ENCODE measurements at places on chromosomes 5 and 9.
A peak's percentile ranks its signal among the peaks of the same experiment; 100 is the strongest.

GRCh38 chr5:180600554-180601041 is 9.3 kb upstream of the SCGB3A1 start:
- no peak for DNase-seq

DNA sequence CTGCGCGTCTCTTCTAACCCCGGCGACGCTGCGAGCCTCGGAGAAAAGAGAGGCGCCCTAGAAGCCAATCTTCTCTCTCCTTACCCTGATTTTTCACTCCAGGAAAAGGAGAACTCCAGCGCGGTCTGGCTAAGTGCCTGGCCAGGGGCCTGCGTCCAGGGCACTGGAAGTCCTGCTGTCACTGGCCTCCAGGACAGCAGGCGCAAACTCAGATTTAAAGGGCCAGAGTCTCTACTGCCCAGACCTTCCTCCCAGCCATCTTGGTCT is 553 bp upstream of the FOXB2 start:
- no peak for DNase-seq

- no peak for DNase-seq
These were observed 81.0 kb downstream of the DCP2 start for GRCh38 chr5:113057557-113057984.

- DNase-seq: no peak
These were observed 82.4 kb upstream of the CACNA1B start for GRCh38 chr9:137795156-137795666.

DNA sequence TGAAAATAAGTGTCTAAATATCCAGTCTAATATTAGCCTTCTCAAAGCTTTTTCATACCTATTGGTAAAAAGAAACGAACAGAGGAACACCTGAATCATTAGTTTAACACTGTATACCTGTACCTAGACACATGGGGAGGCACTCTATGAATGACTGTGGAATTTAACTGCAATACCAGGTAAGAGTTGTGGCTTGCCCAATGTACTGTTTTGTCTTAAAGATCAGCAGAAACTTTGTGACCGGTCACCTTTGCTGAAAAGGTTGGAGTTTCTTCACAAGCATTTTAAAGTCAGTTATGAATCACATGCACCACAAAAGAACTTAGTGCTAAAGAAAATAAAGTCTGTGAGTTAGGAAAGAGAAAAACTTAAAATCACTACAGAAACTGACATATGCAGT is 2.4 kb downstream of the PGGT1B start:
- DNase-seq: no peak

- DNase-seq: no peak
These were observed 83.2 kb downstream of the TNC start for GRCh38 chr9:115034801-115035200.

- no peak for DNase-seq
These were observed 26.3 kb upstream of the FREM1 start for GRCh38 chr9:14936491-14936890.

GRCh38 chr5:124790301-124790894 is 44.0 kb upstream of the ZNF608 start:
- DNase-seq: no peak

- DNase-seq: no peak
These were observed 180.2 kb downstream of the TRPM3 start for GRCh38 chr9:70941191-70941590.

- no peak for DNase-seq
These were observed 3.6 kb upstream of the OLFM1 start for GRCh38 chr9:135083831-135084230.

- DNase-seq: peak; percentile 83
These were observed 11.5 kb downstream of the SMIM3 start for GRCh38 chr5:150789943-150790611.

DNA sequence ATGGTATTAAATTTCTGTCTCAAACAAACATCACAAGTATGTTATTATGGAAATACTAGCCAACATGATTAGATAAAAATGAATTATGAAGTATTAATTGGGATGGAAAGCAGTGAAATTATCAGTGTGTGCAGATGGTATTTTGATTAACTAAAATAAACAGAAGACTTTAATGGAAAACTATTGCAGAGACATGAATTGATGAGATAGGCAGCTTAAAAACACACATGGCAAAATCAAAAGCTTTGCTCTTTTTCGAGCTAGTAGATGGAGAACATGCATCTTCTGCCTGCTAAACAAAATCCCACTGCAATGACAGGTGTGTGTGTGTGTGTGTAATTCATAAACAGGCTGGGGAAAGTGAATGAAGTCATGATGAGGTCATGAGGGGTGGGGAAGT is 426.2 kb downstream of the MTRR start:
- DNase-seq: no peak

DNA sequence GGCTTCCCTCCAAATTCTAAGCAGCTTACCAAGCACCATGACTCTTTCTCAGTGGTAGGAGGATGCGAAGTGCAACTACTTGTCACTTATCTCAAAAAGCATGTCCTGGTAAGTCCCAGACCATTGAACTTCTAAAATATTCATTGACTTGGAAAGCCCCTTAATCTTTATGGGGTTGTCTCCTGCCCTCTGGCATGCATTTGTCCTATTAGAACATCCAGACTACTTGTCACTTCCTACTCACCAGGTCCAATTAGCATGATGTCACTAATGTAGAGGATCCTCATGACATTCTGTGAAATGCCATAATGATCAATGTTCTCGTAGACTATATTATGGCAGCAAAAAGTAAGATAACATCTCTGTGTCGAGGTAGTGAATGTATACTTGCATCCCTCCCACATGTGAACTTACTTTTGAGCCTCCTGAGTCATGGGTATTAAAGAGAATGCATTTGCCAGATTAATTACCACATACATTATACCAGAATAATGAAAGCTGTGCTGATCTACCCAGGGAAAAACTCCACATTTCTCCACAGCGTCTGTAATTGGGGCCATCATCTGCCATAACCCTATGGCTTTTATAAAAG is 63.5 kb upstream of the RAD23B start:
- DNase-seq: no peak

DNA sequence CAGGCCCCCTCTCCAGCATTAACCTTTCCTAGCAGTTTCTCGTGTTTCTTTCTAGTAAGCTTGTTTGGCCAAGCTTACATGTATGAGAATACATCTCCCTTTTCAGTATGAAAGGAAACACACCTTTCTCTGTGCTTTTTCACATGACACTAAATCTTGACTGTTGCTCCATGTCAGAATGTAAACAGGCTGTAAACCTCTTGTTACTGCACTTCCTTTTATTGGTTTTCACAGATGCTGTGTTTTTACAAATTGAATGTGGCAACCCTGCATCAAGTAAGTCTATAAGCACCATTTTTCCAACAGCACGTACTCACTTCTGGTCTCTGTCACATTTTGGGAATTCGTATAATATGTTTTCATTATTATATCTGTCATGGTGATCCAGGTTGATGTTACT is 2.2 kb upstream of the CANX start:
- no peak for DNase-seq

- no peak for DNase-seq
These were observed 192.3 kb downstream of the CACNA1B start for GRCh38 chr9:138069731-138070456.

DNA sequence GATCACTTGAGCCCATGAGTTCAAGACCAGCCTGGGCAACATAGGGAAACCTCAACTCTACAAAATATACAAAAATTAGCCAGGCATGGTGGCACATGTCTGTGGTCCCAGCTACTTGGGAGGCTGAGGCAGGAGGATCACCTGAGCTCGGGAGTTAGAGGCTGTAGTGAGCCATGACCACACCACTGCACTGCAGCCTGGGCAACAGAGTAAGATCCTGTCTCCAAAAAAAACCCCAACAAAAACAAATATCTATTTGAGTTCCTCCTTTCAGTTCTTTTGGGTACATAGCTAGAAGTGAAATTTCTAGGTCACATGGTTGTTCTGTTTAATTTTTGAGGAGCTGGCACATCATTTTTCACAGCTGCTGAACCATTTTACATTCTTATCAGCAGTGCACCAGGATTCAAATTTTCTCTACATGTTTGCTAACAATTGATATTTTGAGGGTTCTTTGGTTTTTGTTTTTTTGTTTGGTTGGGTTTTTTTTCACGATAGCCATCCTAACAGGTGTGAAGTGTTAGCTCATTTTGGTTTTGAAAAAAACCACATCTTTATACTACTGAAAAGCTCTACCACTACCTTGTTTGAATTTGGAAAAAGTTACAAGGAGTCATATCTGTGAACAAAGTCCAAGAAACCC is 176.9 kb upstream of the SLC12A2 start:
- DNase-seq: no peak

DNA sequence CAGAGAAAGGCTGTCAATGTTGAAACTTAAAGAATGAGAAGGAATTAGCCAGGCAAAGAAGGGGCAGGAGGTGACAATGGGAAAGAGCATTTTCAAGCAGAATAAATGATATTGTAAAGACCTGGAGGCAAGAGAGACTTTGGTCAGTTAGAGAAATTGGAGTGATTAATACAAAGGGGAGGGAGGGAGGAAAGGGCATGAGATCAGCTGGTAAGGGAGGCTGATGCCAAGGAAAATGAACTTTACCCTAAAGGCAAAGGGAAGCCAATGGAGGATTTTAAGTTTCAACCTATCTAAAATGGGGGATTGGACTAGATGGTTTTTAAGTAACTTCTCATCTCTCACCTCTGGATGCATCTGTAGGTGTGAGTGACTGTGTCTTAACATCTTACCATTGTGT is 23.3 kb downstream of the C5 start:
- DNase-seq: no peak

- no peak for DNase-seq
These were observed 283.3 kb downstream of the TMEM167A start for GRCh38 chr5:82793808-82794419.

Data from SW480 (cell line).